ENCODE measurements at places on chromosomes 7 and 10.
A peak's percentile ranks its signal among the peaks of the same experiment; 100 is the strongest.

DNA sequence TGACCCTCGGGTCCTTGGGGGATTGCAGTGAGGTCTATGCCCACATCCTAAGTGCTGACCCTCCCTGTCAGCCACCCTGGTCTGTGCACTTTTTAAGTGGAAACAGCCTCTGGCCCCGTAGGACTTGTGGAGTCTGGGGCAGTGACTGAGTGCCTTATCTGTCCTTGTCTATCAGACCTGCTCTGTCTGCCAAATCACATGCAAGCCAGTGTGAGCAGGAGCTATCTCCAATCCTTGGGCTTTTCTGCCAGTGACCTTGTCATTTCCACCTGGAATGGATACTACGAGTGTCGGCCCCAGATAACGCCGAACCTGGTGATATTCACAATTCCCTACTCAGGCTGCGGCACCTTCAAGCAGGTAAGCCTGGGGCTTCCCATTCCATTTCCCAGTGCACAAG lies 62.7 kb downstream of the C10orf120 start:
- DNase-seq: no peak

- DNase-seq: no peak
Observed at GRCh38 chr10:91887272-91888076, 21.8 kb downstream of the FGFBP3 start.

GRCh38 chr7:216360-217300 lies 24.3 kb downstream of the FAM20C start:
- no peak for DNase-seq

- no peak for DNase-seq
Observed at GRCh38 chr10:7275761-7276440, 134.9 kb downstream of the SFMBT2 start.

DNA sequence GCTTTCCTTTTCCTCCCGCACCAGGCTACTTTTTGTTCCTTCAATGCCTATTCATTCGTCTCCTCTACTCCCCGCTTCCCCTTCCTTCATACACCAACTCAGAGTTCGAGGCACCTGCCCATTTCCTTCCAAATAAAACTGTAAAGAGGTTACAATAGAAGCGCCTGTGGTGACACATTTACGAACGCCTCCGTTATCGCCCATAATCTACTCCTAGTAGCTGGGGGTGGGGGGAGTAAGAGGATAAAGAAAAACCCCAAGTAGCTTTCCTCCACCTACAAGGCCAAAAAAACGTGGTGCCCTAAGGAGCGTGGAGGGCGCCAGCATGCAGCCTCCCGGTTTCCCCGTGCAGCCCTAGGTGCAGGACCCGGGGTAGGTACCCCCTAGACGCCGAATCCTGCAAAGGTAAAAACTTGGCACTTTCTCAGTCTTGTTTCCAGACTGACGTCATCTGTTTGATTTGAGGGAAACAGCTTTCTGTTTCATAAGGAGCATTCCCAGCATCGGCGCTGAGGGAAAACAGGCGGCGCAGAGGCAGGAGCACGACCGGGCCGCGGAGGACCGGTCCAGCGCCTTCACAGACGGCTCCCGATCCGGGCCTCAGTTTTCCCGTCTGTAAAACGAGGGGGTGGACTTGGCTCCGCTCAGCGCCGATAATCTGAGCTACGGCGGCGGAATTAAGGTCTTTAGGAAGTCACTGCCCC lies 922 bp downstream of the PPA1 start:
- DNase-seq: peak; percentile 31

GRCh38 chr7:55172161-55172560 lies 153.3 kb downstream of the EGFR start:
- no peak for DNase-seq

DNA sequence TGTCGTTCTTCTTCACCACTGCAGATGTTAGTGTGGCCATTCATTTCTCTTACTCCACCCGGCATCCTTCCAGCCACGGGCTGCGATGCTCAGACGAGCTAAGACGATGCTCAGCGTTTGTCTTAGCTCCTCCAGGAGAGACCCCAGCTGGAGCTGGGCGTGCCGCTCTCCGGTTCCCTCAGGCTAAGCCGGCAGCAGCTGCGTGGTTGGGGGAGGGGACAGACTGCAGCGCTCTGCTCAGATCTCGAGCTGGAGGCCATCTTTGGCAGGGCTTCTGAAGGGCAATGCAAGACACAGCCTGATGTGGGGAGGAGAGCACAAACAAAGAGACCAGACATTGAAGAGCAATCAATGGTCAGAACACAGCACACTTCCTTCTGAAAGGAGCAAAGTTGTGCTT lies 4.8 kb downstream of the INA start:
- no peak for DNase-seq

GRCh38 chr10:121340271-121340831 lies 257.9 kb downstream of the FGFR2 start:
- DNase-seq: no peak

- no peak for DNase-seq
Observed at GRCh38 chr7:155191901-155192478, 105.7 kb upstream of the INSIG1 start.

GRCh38 chr10:10326116-10326515 lies 691.6 kb upstream of the CELF2 start:
- no peak for DNase-seq

GRCh38 chr10:70118196-70118595 lies 14.4 kb downstream of the AIFM2 start:
- DNase-seq: no peak

DNA sequence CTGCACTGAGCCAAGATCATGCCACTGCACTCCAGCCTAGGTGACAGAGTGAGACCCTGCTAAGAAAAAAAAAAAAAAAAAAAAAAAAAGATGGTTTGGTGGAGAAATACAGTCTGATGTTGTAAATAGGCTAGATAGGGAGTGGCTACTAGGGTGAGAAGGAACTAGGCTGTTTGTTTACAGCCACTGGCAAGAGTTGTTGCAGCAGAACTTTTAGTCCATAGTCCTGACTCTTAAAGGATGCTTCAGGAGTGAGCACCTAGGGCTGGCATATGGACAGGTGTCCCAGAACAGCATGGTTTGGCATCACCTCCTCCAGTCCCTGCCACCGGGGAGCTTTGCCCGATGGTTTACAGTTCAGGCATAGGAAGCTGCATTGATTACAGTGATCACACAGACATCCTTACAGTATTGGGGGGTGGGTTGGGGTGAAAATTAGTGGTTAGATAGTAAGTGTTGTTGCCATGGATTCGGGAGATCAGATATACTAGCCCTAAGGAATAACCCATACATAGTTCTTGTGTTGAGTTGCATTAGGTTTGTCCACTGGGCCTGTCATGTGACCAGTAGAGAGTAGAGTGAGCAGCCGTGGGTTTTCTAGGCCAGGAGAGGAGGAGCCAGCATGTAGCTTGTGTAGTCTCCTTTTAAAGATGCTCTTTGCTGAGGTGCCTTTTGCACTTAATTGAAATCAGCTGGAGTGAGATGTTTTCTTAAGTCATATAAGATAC lies 35.9 kb downstream of the ZRANB1 start:
- DNase-seq: no peak

GRCh38 chr10:103888113-103888841 lies 29.7 kb downstream of the STN1 start:
- no peak for DNase-seq

- DNase-seq: peak; percentile 5
Observed at GRCh38 chr10:36725581-36726520, 399.5 kb upstream of the ANKRD30A start.

- DNase-seq: no peak
Observed at GRCh38 chr10:65416094-65416493, 1509.7 kb upstream of the LRRTM3 start.

GRCh38 chr7:30791114-30791513 lies 19.9 kb downstream of the MINDY4 start:
- no peak for DNase-seq

DNA sequence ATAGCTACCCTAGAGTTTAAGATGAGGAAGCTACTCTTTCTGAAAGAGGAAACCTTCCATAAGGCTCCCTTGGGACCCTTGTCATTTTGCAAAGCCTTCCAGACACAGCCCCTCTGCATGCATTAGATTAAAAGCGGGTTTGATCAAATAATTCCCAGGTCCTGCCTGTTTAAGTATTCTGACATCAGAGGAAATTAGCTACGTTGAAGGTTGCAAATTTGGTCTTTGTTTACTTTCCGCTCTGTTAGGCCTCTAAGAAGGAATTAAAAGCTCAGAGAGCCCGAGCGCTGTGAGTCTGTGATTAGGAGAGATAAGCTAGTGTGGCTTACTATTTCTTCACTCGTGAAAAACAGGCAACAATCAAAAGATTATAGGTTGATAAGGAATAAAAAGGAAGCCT lies 1.4 kb upstream of the THSD7A start:
- DNase-seq: no peak

GRCh38 chr7:41824284-41824683 lies 121.4 kb upstream of the INHBA start:
- DNase-seq: no peak

DNA sequence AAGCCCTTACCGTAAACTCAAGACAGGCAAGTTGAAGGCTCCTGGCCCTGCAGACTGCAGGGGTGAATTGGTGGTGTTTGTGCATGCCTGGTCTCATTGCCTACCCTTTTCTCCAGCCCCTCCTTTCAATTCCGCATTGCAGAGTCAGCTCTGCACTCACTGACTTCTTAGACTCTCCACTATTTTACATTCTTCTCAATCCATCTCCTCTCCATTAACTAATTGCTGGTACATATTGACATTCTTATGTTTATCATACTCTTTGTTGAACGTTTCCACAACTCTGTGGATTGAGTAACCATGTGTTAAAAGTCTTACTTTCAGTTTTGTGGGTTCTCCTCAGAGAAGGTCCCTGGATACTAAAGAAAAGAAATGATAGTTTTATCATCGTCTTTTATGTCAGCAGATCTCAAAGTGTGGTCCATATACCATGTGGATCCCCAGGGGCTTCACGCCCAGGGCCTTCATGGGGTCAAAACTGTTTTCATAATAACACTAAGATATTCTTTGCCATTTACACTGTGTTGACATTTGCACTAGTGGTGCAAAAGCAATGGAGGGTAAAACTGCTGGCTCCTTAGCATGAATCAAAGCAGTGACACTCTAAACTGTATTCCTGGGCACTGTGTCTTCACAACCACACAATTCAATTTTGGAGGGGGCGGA lies 135.4 kb upstream of the FZD1 start:
- no peak for DNase-seq

GRCh38 chr10:110643653-110644597 lies at the start of gene RBM20:
TSS of gene RBM20 (plus strand) at chr10:110644336. CDS start at chr10:110644455, 119 bp downstream.
- DNase-seq: no peak

DNA sequence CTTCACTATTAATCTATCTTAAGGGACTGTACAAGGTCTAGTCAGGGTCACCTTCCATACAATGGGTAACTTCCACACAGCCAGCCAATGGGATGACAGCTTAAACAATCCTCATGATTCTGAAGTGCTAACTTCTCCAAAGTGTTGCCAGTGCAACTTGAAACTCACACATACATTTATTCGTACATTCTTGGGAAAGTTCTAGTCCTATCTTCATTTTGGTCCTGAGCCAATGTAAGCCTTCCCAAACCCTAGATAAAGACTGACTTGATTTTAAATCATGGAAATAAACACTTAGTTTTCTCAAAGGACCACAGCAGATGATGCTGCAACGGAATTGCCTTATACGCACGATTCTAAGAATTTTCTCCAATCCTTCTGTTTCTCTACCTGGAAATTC lies 117.5 kb upstream of the COL1A2 start:
- no peak for DNase-seq

DNA sequence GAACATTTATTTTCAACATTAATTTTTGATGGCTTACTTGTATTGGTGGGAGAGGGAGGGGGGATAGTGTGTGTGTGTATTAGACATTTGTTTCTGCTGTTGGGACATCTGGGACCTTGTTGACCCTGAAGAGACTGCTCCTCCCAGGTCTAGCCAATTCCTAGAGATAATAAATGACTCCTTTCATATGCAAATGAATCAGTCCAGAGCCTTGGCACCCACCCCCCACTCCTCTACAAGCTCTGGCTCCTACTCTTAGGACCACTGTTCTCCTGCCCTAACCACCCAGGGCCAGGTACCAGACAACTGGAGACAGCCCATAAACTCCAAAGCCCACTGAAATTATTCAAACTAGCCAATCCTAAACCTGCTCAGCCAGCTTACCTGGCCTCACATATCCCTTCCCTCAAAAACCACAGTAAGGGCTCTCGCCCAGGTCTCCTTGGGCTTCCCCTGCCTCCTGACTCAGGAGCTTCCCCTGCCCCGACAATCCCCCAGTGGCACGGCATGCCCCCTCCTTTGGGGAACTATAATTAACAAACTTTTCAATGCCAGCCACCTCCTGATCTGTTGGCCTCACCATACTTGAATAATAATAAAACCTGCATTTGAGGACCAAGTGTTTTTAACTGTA lies 233.3 kb downstream of the ELMO1 start:
- DNase-seq: no peak

DNA sequence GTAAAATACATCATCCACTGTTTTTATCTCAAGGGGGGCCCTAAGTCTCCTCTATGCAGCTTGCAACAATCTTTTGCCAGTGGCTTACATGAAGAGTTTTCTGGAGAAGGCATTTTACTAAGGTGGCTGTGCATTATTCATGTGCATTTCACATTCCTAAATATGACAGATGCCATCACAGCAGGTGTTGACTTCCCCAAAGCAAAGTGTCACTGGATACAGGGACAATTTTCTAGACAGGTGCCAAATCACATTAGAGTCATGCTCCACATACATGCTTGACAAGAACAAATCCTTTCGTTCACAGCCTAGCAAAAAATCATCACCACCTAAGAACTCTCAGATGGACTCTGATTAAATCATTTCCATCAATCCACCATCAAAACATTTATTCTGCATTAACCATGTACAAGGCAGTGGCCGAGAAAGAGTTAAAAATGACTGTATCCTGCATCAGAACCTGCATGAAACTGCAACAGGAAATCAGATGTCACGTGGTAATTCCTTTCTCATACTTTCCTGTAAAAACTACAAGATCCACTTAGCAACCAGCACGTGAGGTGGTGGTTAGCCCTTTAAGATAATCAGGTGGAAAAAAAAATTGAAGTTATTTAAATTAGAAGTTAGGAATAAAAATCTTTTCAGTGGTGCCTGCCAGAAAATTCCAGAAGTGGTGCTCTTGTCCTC lies 88.2 kb upstream of the AFAP1L2 start:
- no peak for DNase-seq

GRCh38 chr7:140898786-140899536 lies 25.8 kb downstream of the BRAF start:
- DNase-seq: no peak

DNA sequence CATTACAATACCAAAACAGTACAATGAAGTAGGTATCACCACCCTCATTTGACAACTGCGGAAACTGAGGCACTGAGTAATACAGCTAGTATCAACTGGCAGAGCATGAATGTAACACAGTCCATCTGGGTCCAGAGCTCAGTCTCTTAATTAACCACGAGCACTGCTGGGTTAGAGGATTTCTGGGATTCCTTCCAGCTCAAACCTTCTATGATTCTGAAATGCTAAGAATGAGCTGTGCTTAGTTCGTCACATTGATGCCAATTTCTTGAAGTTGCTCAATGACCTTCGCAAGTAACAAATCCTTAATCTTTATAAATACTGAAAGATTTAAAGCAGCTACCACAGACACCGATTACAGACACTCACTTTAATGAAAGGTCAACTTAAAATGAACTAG lies 62.5 kb downstream of the SGMS1 start:
- DNase-seq: no peak

GRCh38 chr7:16028103-16028502 lies 341.6 kb upstream of the MEOX2 start:
- DNase-seq: peak; percentile 41

GRCh38 chr7:52447581-52448180 lies 587.8 kb upstream of the POM121L12 start:
- no peak for DNase-seq

GRCh38 chr7:157402388-157402703 lies 65.5 kb downstream of the DNAJB6 start:
- no peak for DNase-seq

Data from glomerular endothelial cell (primary cell).